ENCODE measurements at places on chromosomes 6 and 20.

DNA sequence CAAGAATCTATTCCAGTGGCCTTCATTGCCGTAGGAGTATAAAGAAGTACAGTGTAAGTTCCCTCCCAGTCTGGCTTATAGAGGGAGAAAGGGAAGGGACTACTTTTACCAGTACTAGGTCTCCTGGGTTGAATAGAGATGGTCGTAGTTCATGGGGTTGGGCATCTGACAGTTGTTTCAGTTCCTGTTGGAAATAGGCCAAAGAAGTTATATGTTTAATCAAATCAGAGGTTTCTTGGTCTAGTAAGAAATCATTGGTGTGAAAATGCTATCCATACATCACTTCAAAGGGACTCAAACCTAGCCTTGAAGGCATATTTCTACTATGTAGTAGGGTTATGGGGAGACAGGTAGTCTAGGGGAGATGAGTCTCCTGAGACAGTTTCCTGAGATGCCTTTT, 45.6 kb upstream of the MAN1A1 start:
- DNase-seq = no peak

- no peak for DNase-seq
Measured at GRCh38 chr6:45476341-45476740, 98.6 kb upstream of the SUPT3H start.

DNA sequence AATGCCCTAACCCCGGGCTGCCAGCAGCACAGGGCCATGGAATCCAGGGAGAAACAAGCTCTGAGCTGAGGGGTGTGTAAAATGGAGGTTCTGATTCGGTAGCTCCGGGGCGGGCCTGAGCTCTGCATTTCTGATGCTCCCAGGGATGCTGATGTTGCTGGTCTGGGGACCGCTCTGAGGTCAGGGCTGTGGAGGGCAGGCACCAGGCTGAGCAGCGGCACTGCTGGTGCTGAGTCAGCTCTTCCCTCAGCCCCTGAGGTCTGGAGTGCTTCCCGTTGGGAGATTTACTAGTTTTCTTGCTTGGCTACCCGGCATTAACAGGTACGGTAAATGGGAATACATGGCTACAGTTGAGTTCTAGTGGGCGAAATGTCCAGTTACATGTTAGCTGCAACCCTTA, 18.6 kb upstream of the CST3 start:
- DNase-seq = no peak

- no peak for DNase-seq
Measured at GRCh38 chr20:49859807-49860206, 47.2 kb downstream of the SLC9A8 start.

DNA sequence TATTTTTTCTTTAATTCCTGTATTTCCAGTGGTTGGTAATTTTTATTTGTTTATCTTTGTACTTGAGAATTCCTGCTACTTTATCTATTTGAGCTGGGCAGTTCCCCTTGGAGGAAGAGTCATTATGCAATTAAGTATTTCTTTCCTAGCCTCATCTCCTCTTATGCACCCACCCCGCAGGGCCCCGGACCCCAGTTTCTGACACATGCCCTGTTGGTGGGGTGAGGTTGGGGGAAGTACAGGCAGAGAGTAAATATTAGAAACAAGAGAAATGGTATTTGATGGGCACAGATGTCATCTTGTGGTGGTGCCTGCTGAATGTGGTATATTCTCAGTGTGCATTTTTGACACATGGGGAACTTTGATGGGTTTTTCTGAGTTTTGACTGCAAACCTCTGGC, 602.7 kb upstream of the NOX3 start:
- no peak for DNase-seq

DNA sequence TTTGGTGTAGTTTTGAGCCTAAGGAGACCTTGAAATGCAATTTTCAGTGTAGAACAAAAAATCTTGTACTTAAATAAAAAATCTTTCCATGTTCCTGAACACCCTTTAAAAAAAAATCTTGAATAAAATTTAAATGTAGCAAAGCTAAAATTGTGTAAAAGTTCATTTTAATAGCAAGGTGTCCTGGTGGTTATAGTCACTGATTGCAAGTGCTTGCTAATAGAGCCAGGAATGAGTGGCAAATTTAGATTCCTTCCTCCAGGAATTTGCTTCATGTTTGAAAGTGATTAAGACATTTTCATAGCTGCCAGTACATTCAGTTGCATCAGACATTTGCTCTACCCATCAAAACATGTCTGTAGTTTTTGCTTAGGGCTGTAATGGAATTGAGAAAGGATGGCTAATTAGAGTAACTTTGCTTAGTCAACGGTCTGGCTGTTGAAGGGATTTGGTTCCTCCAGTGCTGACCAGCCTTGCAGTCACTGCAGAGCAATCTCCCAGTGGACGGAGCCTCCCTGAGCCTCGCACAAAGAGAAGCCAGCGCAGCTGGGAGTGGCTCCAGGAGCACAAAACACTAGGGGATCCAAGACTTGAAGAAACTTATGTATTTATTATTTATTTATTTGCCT, 36.5 kb downstream of the AKAP12 start:
- no peak for DNase-seq

DNA sequence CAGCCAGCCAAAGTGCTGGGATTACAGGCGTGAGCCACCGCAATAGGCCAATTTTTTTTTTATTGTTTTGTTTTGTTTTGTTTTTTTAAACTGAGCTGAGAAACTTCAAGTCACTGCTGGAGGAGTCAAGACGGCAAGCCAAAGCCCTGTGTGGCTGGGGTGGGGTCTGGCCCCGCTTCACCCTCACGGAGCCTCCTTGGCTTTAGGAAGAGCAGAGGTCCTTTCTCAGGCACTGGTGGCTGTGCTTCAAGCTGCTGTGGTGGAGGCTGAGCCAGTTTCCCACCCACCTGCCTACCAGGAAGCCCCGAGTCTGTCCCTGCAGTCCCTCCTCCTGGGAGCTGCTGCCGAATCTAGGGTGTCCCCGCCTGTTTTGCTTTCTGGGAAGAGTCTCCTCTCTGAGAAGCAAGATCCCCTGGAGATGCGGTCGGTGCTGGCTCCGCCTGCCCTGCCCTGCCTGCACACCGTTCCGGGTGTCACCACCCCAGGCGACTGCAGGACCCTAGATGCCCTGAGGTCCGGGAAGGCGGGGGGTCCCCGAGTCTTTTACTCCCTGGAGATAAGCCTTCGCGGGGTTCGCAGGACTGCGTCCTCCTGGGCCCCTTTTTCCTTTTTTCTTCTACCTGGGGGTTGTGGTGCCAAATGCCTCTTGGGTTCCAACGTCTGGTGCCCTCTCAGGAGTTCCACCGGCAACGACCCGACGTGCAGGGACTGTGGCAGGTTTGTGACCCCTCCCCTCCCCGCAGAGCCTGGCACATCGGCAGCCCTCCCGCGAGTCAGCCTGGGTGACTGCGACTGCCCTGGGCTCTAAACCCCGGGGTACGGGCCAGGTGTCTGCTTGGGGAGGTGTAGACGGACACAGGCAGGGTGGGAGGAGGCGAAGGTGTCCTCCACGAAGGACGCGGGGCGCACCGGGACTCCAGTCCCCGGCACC, 100.7 kb downstream of the TAF4 start:
- no peak for DNase-seq

- DNase-seq = no peak
Measured at GRCh38 chr20:41366546-41367392, at the start of gene EMILIN3. EMILIN3 (minus strand) TSS chr20:41366818; CDS start chr20:41366634, 184 bp downstream.

- DNase-seq = no peak
Measured at GRCh38 chr6:31560697-31561058, 11.4 kb upstream of the LTA start.

- peak; percentile 83 for DNase-seq
Measured at GRCh38 chr6:31582230-31582643, at the start of gene LTB. LTB (minus strand) TSS chr6:31582424; CDS start chr6:31582417, 7 bp downstream.

DNA sequence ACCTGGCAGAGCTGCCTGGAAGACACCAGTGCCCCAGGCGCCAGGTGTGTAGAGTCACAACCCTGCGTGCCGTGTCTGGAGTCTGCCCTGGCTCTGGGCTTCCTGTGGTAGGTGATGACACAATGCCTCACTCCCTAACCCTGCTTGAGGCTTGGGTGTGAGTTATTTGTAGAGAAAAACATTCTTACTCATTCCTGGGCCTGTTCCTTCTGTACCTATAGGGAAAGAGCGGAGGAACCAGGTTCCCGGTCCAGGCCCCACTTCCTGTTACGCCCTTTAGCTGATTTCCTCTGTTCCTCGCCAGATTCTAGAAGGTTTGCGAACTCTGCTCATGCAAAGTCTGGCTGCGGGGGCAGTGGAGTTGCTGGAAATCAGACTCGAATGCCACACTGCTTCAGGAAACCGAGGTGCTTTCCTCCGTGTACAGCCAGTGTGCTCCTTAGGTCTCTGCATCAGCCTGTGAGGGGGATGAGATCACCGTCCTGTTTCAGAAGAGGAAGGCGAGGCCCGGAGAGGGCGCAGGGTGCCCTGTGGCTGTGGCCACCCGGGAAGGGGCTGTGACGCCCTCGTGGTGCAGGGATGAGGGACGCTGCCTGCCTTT, 67.1 kb upstream of the DUSP22 start:
- peak; percentile 42 for DNase-seq

GRCh38 chr20:44887466-44887865, 2.0 kb downstream of the YWHAB start:
- DNase-seq = no peak

DNA sequence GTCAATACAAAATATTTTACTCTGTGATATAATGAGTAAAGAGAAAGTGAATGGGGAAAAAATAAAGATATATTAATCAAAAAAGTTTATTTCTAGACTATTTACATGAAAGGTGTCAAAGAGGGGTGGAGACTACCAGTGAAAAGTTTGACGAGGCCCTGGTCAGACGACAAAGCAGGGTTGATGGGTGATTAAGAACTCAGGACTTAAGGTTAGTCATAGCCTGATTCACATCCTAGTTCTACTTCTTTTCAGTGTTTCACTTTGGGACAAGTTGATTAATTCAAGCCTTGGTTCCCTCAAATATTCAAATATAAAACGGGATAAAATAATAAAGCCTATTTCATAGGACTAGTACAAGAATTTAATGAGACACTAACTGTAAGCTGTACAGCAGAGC, 178.2 kb upstream of the HS3ST5 start:
- no peak for DNase-seq

Measured in CD4-positive, alpha-beta T cell treated with Interferon gamma for 1 hour (primary cell).